ENCODE measurements at places on chromosomes 13 and 19.
A peak's percentile ranks its signal among the peaks of the same experiment; 100 is the strongest.

DNA sequence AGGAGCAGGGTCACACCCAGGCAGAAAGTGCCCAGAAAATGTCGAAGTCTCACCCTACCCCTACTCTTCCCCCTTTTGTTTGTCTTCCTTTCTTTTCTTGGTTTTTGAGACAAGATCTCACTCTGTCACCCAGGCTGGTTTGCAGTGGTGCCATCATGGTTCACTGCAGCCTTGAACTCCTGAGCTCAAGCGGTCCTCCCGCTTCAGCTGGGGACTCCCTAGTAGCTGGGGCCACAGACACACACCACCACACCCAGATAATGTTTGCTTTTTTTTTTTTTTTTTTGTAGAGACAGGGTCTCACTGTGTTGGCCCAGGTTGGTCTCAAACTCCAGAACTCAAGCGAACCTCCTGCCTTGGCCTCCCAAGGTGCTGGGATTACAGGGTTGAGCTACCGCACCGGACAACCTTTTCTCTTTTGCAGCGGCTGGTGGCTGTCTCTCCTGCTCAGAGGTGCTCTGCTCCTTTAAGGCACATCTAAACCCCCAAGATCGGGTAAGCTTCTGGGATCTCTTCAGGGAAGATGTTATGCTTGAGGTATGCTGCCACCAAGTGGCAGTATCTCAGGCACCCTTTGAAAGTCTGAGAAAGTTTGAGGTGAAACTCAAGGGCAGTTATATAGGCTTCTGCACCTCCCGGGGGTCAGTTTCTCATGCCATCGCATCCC lies 22.4 kb upstream of the EBI3 start:
- no peak for DNase-seq

DNA sequence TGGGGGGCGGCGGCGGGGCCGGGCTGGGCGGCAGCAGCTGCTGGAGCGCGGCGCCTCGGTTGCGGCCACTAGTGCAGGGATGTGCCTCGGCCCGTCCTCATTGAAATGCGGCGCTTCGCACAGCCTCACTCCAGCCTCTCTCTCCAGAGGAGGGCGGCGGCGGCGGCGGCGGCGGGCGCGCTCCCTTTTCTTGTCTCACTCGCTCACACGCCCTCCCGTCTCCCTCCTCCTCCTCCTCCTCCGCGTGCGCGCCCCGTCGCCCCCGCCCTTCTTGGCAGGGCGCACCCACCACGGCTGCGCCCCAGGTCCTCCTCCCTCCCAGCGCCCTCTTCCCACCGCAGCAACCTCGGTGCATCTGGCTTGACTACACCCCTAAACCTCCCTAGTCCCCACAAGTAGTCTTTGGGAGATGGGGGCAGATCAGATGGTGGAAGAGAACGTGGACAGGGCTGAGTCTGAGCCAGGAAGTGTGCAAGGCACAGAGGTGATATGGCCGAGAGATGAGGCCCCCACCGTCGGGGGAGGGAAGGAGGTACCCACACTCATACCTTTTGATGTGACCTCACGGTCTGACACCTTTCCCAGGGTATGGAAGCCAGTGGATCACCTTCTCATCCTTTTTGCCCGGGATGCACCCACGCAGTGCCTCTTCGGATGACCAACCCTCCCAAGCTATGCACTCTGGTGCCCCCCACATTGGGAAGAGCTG lies at the start of gene DCLK1:
TSS of gene DCLK1 (minus strand) at position 161 of the 709 bp plus-strand sequence.
- no peak for DNase-seq

DNA sequence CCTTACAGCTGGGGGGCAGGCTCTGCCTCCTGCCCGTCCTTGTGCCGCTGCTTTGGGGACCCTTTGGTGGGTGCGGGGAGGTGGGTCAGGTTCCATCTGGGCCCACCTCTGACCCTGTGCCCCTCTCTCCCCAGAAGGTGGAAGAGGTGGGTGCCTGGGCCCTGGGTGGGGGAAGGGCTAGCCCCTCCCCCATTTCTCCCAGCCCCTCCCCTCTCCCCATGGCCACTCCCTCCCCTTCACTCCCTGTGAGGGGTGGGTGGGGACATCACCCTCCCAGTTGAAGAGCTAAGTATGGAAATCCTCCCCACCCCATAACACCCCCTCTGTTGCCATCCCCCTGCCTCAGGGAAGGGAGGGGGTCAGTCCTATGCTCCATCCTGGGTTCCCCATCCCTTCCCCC lies 14.2 kb downstream of the ARHGEF1 start:
- DNase-seq = no peak

DNA sequence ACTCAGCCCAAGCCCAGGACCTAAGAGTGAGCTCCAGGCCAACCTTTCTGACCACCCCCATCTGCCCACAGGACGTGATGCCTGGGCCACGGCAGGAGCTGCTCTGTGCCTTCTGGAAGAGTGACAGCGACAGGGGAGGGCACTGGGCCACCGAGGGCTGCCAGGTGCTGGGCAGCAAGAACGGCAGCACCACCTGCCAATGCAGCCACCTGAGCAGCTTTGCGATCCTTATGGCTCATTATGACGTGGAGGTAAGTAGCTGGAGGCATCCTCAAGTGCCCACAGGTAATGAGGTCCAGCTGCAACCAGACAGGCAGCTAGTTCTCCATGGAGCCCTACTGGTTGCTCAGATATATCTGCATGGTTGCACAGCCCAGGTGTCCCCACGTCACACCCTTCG lies 14.8 kb downstream of the DDX39A start:
- no peak for DNase-seq

DNA sequence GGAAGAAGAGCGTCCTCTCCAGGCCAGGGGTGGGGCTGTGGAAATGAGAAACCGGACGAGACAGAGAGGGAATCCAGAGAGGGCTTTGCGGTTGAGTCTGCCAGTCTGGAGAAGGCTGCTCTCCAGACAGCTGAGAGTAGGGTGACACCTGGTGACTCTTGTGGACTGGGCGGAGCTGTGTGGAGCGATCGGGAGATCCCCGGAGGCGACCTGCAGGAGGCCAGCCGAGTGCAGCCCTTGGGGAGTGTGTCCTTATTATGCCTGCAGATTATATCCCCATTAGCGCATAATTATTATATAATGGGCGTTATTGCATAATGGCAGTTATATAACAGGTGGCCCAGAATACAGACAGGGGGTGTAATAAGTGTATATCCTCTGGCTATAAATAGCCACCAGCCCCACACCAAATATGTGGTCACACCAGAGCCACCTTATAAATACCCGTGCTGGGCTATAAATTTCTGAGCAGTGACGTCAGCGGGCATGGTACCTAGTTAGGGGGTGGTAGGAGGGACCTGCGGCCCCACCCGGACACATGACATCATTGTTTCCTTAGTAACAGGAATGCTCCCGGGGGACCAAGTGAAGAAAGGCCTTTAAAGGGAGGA lies 41.2 kb downstream of the NFIX start:
- no peak for DNase-seq

DNA sequence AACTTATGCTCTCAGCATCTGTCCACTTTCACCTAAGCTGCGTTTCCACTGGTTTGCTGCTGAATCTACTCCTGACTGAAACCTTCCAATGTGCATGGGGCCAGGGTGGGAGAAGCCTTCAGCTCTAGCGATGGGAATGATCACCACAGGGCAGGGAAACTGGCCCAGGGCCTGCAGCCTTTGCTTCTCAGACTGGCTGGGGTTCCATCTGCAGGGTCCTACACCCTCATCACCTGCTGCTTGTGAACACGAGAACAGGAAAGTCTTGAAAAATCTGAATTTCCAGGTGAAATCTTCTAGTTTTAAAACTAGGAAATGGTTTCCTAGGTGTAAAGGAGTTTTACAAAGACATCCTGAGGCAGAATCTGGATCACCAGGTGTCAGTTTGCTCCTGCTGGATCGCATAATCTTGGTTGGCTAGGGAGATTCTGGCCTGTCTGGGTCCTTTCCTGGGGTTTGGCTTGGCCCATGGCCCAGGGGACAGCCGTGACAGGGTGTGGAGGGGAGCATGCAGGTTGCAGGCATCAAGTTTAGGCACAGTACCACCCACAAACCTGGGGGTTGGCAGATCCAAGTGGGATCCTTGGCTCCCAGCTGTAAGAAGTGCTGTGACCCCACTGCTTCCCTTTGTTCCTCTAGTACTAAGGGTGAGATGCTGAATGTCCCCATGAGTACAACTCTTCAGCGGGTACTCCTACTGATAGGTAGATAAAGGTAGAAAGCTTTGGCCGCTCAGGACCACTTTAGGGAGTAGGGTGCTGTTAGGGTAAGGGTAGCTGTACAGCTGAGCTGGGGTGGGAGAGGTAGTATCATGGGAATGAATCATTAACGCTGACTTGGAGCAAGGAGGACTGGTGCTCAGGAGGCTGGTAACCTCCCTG lies 1.8 kb upstream of the UBE2M start:
- DNase-seq = no peak

GRCh38 chr13:50171590-50172282 lies 156.5 kb downstream of the KCNRG start:
- no peak for DNase-seq

- DNase-seq = no peak
These were observed 989 bp upstream of the SSC5D start for GRCh38 chr19:55486971-55487923.

DNA sequence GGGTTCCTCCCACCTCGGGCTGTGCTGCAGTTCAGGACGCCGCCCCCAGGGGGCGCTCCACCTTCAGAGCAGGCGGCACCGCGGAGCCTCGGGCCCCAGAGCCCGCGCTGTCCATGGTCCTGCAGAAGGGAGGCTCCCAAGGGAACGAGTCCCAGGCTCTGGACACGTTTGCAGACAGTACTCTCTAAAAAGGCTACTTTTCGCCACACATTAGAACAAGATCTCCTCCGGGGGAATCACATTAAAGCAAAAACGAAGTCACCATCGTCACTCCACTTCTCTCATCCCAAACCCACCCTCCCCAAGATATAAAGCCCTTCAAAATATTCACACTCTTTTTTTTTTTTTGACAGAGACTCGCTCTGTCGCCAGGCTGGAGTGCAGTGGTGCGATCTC lies 4.6 kb upstream of the SIGLEC10 start:
- peak; percentile 72 for DNase-seq

GRCh38 chr13:66087269-66087710 lies 1142.8 kb downstream of the PCDH9 start:
- DNase-seq = no peak

GRCh38 chr19:8460516-8461298 lies 15.9 kb downstream of the HNRNPM start:
- DNase-seq = no peak

DNA sequence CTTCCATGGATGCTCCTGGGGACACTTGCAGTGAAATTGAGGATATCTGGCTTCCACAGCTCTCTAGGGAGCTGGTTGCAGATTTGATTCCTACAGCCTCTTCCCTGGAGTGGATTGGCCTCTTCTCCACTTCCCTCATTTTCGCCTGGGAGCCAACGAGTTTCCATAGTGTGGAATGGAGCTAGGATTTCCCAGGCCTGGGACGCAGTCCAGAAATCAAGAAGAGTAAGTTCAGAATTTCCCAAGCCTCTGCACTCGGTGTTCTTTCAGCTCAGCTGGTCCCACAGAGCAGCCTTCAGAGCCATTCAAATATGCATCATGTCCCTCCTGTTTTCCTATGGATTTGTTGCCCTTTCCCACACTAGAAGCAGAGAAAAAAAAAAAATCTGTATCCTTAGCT lies 68.2 kb downstream of the RAP2A start:
- DNase-seq = no peak

- DNase-seq = no peak
These were observed 536.5 kb upstream of the SPRY2 start for GRCh38 chr13:80877209-80877943.

GRCh38 chr19:1216756-1217155 lies 11.2 kb downstream of the STK11 start:
- no peak for DNase-seq

- no peak for DNase-seq
These were observed 4.4 kb downstream of the TRIM13 start for GRCh38 chr13:50001287-50001686.

DNA sequence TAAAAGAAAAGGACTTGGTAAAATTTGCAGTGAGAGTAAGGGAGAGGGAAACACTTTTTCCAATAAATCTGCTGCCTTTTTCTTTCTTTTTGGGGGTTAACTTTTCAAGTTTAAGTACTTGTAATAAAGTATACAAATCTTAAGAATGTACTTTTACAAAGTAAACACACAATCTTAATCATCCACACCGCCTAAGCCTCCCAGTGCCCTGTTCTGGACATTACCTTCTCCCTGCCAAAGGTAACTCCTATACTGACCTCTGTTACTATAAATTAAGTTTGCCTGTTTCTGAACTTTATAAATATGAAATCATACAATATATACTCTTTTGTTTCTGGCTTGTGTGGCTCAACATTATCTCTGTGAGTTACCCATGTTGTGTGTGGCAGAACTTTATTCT lies 137.9 kb downstream of the RGCC start:
- DNase-seq = no peak

- no peak for DNase-seq
These were observed 77.8 kb downstream of the TSHZ3 start for GRCh38 chr19:31271306-31271911.

GRCh38 chr19:35217649-35217990 lies 10.9 kb downstream of the FAM187B start:
- no peak for DNase-seq

- DNase-seq = no peak
These were observed 969 bp downstream of the AKT2 start for GRCh38 chr19:40284251-40284500.

DNA sequence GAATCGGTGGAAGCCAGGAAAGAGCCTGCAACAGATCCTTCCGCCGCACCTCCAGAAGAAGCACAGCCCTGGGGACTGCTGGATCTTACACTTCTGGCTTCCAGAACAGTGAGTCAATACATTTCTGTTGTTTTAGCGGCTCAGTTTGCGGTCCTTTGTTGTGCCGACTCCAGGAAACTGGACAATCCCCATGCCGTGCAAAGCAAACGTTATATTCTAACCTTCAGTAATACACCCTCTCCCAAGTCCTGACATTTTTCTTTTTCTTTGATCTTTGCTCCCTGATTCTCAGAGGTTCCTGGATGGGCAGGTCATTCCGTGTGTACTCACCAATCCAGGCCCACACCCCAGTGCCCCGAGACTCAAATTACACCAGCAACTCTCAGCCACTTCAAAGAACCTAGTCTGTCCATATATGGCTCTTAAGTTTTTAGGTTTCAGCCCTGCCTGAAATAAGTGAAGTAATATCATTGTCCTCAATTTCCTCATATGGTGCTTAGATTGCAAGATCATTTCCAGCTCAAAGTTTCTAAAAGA lies 387.1 kb upstream of the SGCG start:
- DNase-seq = no peak

- DNase-seq = peak; percentile 18
These were observed 18.7 kb downstream of the CACNG7 start for GRCh38 chr19:53927739-53928138.

Data from T-helper 2 cell (primary cell).